ENCODE measurements at places on chromosomes 4 and X.

DNA sequence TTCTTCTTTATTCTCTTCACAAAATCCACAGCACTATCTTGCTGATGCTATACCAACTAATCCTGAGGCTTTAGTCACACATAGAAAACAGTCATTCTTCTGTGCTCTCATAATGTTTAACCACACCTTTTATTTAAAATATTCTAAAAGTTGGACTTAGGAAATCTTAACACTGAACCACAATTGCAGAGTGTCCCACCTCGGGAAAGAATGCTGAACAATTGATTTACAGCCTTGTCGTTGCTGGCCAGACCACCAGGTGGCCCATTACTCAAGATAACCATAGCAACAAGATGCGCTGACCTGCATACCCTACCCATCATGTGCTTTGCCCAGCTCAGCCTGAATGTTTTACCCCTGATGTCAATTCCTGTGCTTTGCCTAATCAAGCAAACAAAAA is 100.8 kb downstream of the ARSJ start:
- peak; percentile 43 for DNase-seq

GRCh38 chr4:2044119-2044485 is 15.0 kb upstream of the NAT8L start:
- no peak for DNase-seq

GRCh38 chr4:181952478-181952877 is 290.7 kb upstream of the TENM3 start:
- peak; percentile 96 for DNase-seq

- no peak for DNase-seq
These were observed 127.2 kb downstream of the FNIP2 start for GRCh38 chr4:158895797-158896576.

DNA sequence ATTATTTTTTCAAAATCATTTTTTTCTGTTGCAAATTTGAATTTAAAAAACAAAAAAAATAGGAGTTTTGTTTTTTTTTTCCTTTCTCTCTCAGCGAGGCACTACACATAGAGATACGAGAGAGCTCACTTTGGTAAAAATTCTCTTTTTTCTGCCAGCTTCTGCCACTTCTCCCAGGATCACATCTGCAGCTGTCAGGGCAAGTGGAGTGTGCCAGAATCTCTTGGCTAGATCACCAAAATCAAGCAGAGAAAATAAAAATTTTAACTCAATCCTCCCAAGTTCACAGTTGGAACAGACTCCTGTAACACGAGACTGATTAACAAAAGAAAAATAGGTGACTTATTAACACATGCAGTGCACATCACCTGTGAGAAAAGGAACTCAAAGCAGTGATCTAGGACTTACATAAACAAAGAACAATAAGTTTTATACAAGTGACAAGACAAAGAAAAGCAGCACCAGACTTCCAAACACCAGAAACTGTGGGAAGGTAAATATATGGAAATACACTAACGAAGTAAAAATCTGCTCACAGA is 213.2 kb upstream of the ZFP42 start:
- DNase-seq, result no peak

- no peak for DNase-seq
These were observed 63.0 kb upstream of the WDFY3 start for GRCh38 chr4:85029453-85029852.

DNA sequence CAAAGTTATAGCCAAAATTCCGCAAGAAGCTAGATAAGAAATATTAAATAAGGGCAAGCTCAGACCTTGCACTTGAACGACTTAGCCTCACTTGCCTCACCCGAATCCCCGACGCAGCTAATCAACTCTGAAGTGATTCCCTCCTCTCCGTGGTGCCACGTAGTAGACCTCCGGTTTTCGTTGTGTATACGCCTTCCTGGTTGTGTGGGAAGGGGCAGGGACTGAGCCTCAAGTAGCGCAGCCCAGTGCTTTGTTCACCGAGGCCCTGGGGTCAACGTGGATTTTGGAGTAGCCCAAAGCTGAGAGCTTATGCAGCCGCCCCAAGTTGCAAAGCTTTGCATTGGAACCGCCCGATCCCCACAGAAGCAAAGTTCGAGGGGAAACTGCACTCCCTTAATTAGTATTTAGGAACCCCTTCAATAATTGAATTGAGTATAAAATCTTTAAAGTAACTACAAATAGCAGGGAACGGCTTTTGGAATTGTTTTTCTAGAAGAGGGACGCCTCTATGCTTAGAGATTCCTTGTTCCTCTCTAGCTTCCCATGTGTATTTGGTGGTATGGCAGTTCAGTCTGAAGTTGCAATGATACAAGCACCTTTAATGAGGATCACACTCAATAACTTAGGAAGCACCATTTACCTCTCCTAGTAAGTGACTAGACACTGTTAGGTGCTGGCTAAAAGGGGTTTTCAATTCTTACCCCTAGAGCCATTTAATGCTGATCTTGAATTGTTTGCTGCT is 55.7 kb downstream of the LINC00632 start:
- DNase-seq, result peak; percentile 67

- DNase-seq, result no peak
These were observed 148.6 kb downstream of the GC start for GRCh38 chr4:71635139-71635748.

GRCh38 chr4:6779667-6780565 is 2.6 kb upstream of the KIAA0232 start:
- DNase-seq, result peak; percentile 21

DNA sequence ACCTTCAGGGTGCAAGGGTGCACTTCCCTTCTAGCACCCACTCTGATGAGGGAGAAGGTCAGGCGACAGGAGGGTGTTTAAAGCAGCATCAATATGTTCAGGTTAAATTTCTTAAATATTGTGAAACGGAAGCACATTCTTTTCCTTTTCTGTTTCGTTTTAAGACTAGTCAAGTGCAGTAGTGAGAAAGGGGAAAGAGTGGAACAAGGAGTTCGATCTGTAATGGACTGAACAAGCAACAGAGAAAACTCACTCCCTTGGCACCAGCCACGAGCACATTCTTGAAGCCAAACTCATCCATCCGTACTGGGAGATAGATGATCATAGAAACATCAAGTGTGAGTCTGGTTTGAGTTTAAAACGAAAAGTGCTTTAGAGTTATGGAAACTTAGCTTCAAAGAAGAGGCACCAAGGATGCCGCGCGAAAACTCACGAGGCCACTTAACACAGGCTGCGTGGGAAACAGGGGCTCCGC is 815 bp downstream of the FAM53A start:
- DNase-seq, result peak; percentile 86

DNA sequence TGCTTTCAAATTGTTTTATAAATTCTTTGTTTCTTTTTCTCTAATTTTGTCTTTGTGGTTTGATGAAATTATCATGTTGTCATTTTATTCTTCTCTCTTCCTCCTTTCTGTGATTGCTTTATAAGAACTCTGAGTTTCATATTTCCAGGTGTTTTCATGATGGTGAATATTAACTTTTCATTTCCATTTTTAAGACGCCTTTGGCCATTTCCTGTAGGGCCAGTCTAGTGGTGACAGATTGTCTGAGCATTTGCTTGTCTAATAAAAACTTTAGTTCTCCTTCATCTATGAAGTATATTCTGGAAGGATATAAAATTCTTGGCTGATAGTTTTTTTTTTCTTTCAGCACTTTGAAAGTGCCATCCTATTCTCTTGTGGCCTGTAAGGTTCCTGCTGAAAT is 128.1 kb downstream of the FAM13A start:
- DNase-seq, result no peak

- DNase-seq, result no peak
These were observed 35.3 kb upstream of the SRPX start for GRCh38 chrX:38256019-38256418.

DNA sequence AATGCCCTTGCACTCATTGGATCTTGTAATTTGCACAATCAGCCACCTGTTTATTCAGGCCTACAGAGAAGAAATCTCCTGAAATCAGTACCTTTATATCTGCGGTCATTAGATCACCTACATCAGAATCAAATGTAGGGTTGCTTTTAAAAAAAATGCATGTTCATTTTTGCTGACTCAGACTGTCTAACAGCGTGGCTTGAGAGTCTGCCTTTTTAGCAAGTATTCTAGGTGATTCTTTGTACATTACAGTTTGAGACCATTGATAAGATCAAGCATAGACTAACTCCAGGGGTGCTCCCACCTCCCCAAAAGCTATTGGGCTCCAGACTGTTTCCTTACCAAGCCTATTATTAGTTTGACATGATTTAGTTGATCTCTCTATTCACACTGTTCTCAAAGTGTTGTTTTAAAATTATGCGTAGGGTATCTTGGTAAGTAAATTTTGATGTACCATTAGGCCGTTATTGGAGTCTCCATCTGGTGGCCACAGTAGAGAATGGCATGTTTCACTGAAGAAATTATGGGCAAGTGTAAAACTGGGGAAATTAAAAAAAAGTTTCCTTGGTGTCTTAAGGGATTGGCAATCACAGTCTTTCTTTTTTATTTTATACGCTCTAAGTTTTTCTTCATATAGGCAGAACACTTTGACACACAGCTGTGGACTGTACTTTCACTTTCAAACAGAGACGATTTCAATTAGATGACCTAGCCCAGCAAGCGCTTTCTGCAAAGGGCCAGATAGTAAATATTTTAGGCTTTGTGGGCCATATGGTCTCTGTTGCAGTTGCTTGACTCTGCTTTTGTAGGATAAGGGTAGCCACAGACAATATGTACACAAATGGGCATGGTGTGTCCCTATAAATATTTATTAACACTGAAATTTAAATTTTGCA is 33.7 kb upstream of the MSL3 start:
- DNase-seq, result peak; percentile 37

- DNase-seq, result peak; percentile 52
These were observed 864.3 kb upstream of the AGA start for GRCh38 chr4:178306565-178306964.

- DNase-seq, result no peak
These were observed 53.3 kb downstream of the TLL1 start for GRCh38 chr4:165926307-165926706.

DNA sequence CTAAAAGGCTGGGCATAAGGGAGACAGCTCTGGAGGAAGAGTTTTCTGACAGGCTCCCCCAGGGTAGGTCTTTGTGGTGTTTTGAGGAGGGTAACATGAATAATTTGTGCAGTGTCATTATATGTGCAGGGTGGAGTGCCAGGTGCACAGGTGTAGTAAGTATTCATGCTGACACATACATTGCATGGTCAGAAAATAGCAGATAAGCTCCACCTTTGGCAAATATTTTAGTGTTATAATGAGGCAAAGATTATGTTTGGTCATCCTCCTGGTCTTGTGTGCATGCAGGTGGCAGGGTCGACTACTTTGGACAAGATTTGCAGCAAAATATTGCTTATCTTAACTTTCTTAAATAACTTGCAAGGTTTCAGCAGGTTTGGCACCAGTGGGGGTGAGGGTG is 910.4 kb upstream of the PCDH10 start:
- DNase-seq, result no peak

DNA sequence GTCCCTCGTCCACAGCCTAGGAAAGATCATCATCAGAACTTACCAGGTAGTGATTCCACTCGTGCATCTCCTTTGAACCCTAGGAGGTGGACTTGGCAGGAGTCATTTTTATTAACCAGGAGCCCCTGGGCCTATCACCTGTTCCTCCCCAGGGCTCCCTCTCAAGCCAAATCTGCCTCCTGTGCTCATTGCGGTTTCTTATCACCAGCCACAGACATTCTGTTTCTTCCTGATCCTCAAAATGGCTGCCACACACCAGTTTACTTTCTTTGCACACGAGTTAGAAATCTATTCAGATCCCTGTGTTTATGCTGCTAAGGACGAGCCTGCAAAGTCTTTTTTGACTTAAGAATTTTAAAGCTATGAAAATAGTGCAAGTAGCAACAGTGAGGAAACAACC is 354.5 kb upstream of the BOD1L1 start:
- no peak for DNase-seq

GRCh38 chrX:45794323-45794994 is 593.8 kb upstream of the DIPK2B start:
- DNase-seq, result no peak

DNA sequence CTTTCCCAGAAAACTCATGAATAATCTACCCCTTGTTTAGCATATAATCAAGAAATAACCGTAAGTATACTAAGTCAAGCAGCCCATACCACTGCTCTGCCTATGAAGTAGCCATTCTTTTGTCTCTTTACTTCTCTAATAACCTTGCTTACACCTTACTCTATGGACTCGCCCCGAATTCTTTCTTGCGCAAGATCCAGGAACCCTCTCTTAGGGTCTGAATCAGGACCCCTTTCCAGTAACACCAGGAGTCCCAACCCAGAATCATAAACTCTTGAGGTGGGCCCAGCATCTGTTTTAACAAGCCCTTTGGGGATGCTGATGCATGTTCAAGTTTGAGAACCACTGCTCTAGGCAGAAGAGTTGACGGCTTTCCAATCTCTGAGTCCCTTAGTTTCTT is 119.6 kb downstream of the BEND2 start:
- DNase-seq, result no peak

DNA sequence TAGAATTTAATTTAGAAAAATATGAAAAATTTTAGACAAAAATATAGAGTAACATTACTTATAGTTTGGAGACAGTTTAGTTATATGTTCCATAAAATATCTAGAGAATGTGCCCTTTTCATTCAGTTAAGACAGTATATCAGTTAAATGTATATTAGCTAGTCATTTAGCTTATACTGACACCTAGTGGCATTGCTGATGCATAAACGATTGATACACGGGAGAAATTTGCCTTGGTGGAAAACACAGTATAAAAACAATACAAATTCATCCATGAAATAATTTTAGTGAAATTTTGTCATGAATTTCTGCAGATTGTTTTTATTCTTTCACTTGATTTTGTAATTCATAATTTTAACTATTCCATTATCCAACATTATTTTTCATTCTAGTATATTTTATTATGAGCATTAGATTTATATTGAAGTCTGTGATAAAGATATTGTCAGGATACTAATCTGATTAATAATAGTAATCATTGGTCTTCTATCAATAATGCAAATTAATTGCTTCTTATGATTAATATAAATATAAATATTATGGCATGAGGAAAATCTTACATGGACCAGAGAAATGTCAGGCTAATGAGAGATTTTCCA is 219.0 kb downstream of the TLL1 start:
- DNase-seq, result peak; percentile 47

- no peak for DNase-seq
These were observed 362 bp downstream of the NCAPG start for GRCh38 chr4:17811078-17811603.

DNA sequence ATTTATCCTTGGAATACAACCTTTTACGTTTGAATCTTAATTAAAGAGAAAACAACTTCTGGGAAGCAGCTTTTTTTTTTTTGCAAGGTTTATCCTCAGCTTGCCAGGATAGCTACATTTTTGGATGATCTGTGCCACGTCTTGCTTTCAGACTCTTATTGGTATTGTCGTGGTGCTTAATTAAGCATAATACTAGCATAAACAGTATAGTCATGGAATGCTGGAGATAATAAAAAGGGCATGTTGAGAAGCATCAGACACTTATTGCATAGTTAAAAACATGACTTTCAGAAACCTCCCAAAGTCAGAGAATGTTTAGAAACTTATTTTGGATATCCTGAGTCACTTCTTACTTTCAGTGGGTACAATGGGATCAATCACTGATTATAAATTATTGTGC is 77.0 kb downstream of the PALLD start:
- DNase-seq, result no peak

DNA sequence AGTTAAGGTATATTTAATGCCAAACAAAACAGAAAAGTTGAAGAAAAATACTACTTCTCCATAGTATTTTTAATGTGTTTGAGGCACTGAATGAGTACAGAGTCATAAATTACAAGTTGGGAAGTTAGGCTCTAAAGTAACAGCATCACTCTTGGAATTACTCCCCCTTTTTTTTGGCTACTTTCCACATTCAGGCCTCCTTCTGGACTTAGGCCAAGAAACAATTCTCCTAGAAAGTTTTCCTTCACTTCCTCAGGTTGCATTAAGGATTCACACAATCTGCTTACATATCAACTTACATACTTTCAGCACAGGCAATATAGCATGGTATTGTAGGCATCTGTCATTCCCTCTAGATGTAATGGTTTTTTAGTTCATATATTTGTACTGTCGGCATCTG is 52.1 kb downstream of the TMEM165 start:
- peak; percentile 44 for DNase-seq

Measured in fibroblast of skin of scalp (primary cell).